Osteocyte (in vitro differentiated cells): ENCODE measurements at places on chromosomes 1 and 21. TPM values are rescaled to one million over a fixed set of nuclear protein-coding genes. Genes with fewer than 3 reads are reported as not detected.

DNA sequence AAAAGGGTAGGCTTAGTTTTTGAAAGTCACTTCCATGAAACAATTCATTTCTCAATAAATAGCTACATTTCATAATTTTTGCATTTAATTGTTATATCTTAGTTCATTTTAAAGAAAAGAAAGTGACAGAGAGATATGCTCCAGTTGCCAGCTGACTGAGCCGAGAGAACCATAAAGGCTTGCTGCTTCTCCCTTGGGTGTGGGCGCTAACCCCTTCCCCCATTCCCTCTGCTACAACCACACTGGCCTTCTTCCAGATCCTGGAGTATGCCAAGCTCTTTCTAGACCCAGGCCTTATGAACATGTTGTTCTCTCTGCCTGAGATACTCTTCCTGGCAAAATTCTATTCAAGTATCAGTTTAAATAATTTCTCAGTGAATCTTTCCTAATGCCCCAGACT lies 12.3 kb downstream of the SORT1 start:
- no peak for DNase-seq

- no peak for DNase-seq
Observed at GRCh38 chr1:32318127-32318869, 17.7 kb downstream of the MARCKSL1 start.

GRCh38 chr21:28636752-28637691 lies 355.7 kb downstream of the LTN1 start:
- DNase-seq, result no peak

DNA sequence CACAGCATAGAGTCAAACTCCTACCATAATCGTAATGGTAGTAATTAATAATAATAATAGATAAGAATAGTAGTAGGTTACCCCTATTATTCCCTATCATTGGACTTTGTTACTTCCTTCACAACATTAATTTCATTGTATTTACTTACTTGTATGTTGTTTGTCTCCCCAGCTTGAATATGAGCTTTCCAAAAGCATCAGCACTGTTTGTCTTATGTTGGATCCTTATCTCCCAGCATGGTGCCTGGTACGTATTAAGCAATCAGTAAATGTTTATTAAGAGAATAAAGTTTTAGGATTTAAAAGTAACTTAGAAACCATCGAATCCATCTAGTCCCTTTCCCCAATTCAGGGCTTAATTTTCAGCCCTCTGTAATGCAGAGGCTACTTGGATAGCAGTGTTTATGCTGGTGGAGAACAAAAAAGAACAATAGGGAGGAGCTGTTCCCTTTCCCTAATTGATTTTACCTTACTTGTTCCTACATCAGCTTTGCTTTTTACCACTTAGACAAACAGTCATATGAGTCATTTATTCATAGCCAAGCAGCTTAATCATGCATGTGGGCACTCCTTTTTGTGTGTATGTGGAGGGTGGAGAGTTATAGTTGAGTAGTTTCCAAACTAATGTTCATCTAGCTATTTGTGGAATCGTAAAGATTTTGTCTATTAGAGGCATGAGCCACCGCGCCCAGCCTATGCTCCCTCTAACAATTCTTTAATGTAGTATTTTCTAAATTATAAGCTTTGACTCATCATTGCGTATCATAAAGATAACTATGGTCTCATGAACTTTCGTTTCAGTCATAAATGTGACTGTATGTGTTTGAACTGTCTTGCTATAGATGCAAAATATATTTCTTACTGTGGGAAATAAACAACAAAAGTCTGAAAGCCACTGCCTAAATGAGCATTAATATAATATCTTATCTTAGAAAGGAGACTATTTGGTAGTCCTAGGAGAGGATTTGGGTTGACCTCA lies 20.9 kb upstream of the DR1 start:
- no peak for DNase-seq

DNA sequence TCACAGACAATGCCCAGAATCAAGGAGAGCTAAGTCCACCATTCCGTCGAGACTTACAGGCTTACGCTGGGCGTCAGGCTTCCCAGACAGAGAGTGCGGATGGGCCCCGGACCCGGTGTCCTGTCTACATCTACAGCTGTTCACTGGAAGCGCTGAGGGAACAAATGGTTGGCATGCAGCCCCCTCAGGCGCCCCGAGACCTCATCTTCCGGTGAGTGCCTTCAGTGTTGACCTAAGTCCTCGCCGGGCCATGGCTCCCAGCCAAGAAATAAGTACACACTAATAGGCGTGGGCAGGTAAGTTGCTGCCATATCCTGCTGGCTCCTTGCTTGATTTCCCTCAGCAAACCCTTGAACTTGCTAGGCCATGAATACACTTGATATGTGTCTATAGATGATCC lies 26.2 kb downstream of the HYI start:
- no peak for DNase-seq

DNA sequence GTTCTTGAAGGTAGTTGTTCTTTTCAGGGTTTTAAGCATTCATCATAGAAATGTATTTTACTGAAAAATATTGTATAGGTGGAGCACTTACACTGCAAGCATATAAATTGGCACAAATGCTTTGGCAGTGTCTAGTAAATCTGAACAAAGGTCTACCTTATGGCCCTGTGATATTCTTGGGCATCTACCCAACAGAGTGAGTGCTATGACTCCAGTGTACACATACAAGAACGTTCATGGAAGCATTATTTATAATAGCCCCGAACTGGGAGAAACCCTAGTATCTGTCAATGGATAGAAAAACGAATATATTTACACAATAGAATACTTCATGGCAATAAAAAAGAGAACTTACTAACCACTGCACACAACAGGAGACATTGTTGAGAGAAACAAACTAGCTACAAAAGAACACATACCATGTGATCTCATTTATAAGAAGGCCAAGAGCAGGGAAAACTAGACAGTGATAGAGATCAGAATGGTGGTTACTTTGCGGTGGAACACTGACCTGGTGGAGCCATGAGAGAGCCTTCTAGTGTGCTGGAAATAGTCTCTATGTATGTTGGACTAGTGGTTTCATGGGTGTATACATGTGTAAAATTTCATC lies 96.0 kb downstream of the MAB21L3 start:
- DNase-seq, result no peak

- DNase-seq, result no peak
Observed at GRCh38 chr1:16441282-16441665, 750 bp downstream of the NECAP2 start.

DNA sequence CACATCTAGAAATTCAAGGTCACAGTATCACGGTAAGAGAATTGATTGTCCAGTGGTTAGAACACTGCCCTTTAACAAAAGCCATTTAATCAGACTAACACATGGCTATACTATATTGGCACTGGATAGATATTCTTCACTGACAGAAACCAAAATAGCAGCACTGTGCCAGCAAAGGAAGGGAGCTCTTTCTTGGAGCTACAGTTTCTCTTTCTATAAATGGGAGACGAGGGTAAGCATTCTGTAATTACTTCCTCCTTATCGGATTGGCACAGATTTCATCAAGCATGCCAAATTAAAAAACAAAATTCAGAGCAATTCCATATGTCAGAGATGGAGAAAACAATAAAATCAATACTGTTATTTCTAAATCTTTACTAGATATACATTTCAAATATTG lies 115.7 kb upstream of the CACYBP start:
- DNase-seq, result no peak

GRCh38 chr1:167465743-167466142 lies 52.6 kb downstream of the CD247 start:
- no peak for DNase-seq

GRCh38 chr1:110133436-110133835 lies 16.9 kb upstream of the SLC6A17 start:
- DNase-seq, result no peak

The ANGPTL3 gene
- not detected in 2 replicates for total RNA-seq

The COX20 gene
- 27.4 and 27.6 TPM in 2 replicates for total RNA-seq

The NME7 gene
- total RNA-seq, result 16.2 and 20.5 TPM in 2 replicates

The MTARC2 gene
- total RNA-seq, result 25.6 and 27.9 TPM in 2 replicates

The F5 gene
- not detected in 2 replicates for total RNA-seq

The SUMO3 gene
- total RNA-seq, result 69.6 and 74.9 TPM in 2 replicates

The CD101 gene
- 0.50 and 0.78 TPM in 2 replicates for total RNA-seq

The VSIG8 gene
- total RNA-seq, result not detected in 2 replicates
